ENCODE measurements at places on chromosomes 16 and 17. TPM values are rescaled to one million over a fixed set of nuclear protein-coding genes. Genes with fewer than 3 reads are reported as not detected.

The EVPL gene
- total RNA-seq: not detected

The MLKL gene
- total RNA-seq: not detected

The SDK2 gene
- total RNA-seq: 31.2 TPM

The MGAT5B gene
- total RNA-seq: 14.3 TPM

The WSB1 gene
- total RNA-seq: 231 TPM

The KRT222 gene
- not detected for total RNA-seq

The KRTAP17-1 gene
- not detected for total RNA-seq

The HMOX2 gene
- total RNA-seq: 38.1 TPM

- H3K36me3 ChIP-seq: no peaks in the 10 kb centered on the region
- H3K27ac ChIP-seq: no peak overlapping the region
- H3K27me3 ChIP-seq: no peaks in the 10 kb centered on the region
These were observed 17.1 kb downstream of the AKAP1 start for GRCh38 chr17:57102122-57102521.

DNA sequence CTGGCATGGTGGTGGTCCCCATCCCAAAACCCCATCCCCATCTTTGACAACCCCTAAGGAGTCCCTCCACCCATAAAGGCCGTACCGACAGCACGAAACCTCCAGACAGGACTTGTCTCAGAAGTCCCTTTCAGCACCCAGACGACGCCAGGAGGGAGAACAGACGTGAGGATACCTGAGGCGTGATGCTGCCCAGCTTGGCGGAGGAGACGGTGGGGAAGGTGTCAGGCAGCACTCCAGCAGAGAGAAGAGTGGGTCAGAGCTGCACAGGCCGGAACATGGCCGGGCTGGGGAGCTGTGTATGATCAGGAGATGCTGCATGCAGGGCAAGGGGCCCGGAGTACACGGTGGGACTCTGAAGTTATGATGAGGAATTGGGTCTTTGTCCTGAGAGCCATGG is 244.2 kb downstream of the GSG1L start:
- H3K27me3 ChIP-seq: peaks cover 9% of the 10 kb centered on the region
- no peak overlapping the region for H3K27ac ChIP-seq
- no peak for DNase-seq
- no peaks in the 10 kb centered on the region for H3K36me3 ChIP-seq
- peaks cover 11% of the 10 kb centered on the region for H3K4me1 ChIP-seq
- H3K4me3 ChIP-seq: no peak overlapping the region

DNA sequence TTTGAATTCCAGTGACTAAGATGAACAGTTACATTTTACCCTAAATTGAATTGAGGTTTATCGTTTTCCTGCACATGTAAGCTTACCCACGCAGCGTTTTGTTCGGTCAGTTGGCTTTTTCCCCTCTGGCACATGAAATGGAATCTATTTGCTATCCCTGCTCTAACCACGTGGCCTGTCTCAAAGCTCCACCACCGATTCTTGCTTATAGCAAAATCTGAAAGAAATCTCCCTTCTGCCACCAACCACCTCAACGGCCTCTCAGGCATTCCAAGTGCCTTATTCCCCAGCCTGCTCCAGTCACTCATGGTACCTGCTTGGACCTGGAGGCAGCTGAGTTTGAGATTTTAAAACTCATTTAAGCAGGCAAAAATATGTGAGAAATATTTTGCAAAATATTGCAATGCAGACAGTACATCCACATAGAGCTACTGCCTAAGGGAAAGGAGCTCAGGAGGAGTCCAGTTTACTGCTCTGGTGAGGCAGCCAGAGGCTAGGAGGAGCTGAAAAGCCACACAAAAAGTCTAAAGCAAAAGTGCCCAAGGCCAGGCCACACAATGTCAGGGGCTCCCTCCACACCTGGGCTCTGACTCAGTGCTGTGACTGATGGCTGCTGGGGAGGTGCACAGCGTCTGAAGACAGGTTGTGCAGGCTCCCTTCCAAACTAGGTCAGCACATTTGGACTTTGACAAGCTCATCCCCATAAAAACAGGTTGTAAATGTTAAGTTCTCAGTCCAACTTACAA is 26.4 kb downstream of the ARHGAP17 start:
- H3K36me3 ChIP-seq: peaks cover under 1% of the 10 kb centered on the region
- H3K4me3 ChIP-seq: no peak overlapping the region
- peak overlapping the region; percentile 14 for H3K27ac ChIP-seq
- no peaks in the 10 kb centered on the region for H3K27me3 ChIP-seq
- peaks cover 51% of the 10 kb centered on the region for H3K4me1 ChIP-seq
- DNase-seq: no peak

GRCh38 chr16:85480727-85481101 is 132.4 kb upstream of the GSE1 start:
- H3K36me3 ChIP-seq: no peaks in the 10 kb centered on the region
- H3K27ac ChIP-seq: no peak overlapping the region
- no peak overlapping the region for H3K4me3 ChIP-seq
- DNase-seq: no peak
- no peaks in the 10 kb centered on the region for H3K4me1 ChIP-seq

GRCh38 chr17:2011411-2012371 is 13.4 kb downstream of the RTN4RL1 start:
- H3K27me3 ChIP-seq: peaks cover 10% of the 10 kb centered on the region
- peak overlapping the region; percentile 67 for H3K27ac ChIP-seq
- no peaks in the 10 kb centered on the region for H3K36me3 ChIP-seq
- no peak overlapping the region for H3K4me3 ChIP-seq
- peaks cover 16% of the 10 kb centered on the region for H3K4me1 ChIP-seq
- DNase-seq: no peak

DNA sequence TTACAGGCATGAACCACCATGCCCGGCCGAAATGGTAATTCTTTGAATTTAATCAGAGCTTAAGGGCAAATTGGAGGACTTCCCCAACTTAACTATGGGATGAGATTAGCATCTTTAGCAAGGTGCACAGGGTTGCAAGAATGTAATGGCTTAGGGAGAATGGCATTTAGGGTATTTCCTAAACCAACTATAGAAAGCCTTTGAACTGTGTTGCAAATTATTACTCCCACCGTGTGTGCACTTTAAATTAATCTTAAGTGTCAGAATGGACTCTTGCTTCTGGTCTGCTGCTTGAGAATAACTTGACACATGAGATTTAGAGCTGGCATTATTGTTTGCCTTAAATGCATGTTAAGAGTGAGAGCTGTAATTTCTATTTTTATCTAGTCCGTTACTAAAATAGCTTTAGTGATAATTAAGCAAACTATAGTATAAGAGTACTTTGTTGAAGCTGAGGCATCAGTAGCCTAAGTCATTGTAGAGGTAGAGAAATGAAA is 59.8 kb downstream of the TUBD1 start:
- no peaks in the 10 kb centered on the region for H3K27me3 ChIP-seq
- peaks cover 35% of the 10 kb centered on the region for H3K4me1 ChIP-seq
- no peak for DNase-seq
- no peak overlapping the region for H3K27ac ChIP-seq

GRCh38 chr17:44529864-44530263 is 26.7 kb upstream of the GPATCH8 start:
- H3K4me1 ChIP-seq: peaks cover 10% of the 10 kb centered on the region
- H3K27me3 ChIP-seq: no peaks in the 10 kb centered on the region
- no peak overlapping the region for H3K4me3 ChIP-seq
- no peak overlapping the region for H3K27ac ChIP-seq

- DNase-seq: no peak
- peaks cover 54% of the 10 kb centered on the region for H3K4me1 ChIP-seq
- no peak overlapping the region for H3K27ac ChIP-seq
- H3K27me3 ChIP-seq: peaks cover 20% of the 10 kb centered on the region
- peak overlapping the region; percentile 49 for H3K4me3 ChIP-seq
These were observed 3.3 kb upstream of the LMF1 start for GRCh38 chr16:974001-974601.

- DNase-seq: no peak
- peaks cover 50% of the 10 kb centered on the region for H3K4me1 ChIP-seq
- no peaks in the 10 kb centered on the region for H3K36me3 ChIP-seq
- no peak overlapping the region for H3K4me3 ChIP-seq
- H3K27me3 ChIP-seq: no peaks in the 10 kb centered on the region
- peak overlapping the region; percentile 37 for H3K27ac ChIP-seq
These were observed 21.5 kb downstream of the MYO18A start for GRCh38 chr17:29158488-29159275.

DNA sequence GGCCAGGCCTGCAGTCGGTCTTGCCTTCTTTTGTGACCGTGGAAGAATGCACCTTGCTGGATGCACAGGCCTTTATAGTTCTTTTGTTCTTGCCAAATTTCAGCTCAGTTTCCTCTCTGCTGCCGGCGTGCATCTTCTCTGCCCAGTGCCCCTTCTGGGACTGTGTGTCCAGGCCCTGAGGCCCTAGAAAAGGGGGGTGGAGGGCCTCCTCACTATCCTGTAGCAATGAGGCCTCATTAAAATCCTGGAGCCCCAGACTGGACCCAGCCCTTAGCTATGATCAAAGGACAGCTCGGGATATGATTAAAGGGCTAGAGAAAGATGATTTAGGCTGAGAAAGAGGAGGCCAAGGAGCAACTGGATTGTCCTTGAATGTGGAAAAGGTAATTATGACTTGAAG is 229.8 kb downstream of the SEC14L1 start:
- peak overlapping the region; percentile 79 for H3K4me3 ChIP-seq
- peaks cover 2% of the 10 kb centered on the region for H3K36me3 ChIP-seq
- H3K27me3 ChIP-seq: peaks cover 4% of the 10 kb centered on the region

GRCh38 chr17:17433000-17433703 is 43.6 kb upstream of the MED9 start:
- no peak overlapping the region for H3K27ac ChIP-seq
- no peaks in the 10 kb centered on the region for H3K36me3 ChIP-seq

- no peaks in the 10 kb centered on the region for H3K36me3 ChIP-seq
- H3K27me3 ChIP-seq: peaks cover 9% of the 10 kb centered on the region
- DNase-seq: no peak
- H3K4me3 ChIP-seq: no peak overlapping the region
- H3K4me1 ChIP-seq: no peaks in the 10 kb centered on the region
- H3K27ac ChIP-seq: no peak overlapping the region
These were observed 57.5 kb downstream of the IRF8 start for GRCh38 chr16:85956426-85956825.

DNA sequence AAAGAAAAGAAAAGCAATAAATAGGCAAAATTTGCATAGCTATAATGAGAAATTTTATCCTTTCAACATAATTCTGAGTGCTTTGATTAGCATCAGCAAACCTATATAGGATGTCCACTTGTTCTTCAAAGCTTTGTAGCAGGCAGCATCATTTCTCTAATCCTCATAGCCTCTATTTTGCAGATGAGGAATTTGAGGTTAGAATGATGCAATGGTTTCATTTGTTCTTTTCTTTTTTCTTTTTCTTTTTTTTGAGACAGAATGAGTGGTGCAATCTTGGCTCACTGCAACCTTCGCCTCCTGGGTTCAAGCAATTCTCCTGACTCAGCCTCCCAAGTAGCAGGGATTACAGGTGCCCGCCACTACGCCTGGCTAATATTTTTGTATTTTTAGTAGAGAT is 594.4 kb downstream of the TOX3 start:
- peaks cover 16% of the 10 kb centered on the region for H3K4me1 ChIP-seq
- H3K36me3 ChIP-seq: no peaks in the 10 kb centered on the region
- no peak overlapping the region for H3K27ac ChIP-seq
- no peaks in the 10 kb centered on the region for H3K27me3 ChIP-seq
- no peak for DNase-seq
- no peak overlapping the region for H3K4me3 ChIP-seq

GRCh38 chr17:17681744-17682292 is 560 bp downstream of the RAI1 start:
- peaks cover 53% of the 10 kb centered on the region for H3K4me1 ChIP-seq
- peak; percentile 29 for DNase-seq
- H3K27me3 ChIP-seq: no peaks in the 10 kb centered on the region
- peak overlapping the region; percentile 88 for H3K27ac ChIP-seq
- H3K36me3 ChIP-seq: no peaks in the 10 kb centered on the region

DNA sequence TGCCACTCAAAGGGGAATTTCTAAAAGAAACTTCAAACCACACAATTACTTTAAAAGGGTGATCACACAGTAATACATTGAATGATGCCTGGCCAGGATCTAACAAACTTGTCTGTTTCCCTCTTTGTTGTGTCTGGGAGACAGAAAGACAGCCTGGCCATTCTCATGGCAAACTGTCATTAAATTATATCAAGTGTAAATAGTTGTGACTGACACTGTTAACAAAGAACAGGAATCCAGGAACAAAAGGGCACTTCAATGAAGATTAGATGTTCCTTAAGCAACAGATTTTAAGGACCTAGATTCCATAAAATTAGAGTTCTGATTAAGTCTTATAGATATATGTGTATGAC is 383.6 kb downstream of the KCNJ2 start:
- DNase-seq: no peak
- peaks cover 3% of the 10 kb centered on the region for H3K36me3 ChIP-seq

DNA sequence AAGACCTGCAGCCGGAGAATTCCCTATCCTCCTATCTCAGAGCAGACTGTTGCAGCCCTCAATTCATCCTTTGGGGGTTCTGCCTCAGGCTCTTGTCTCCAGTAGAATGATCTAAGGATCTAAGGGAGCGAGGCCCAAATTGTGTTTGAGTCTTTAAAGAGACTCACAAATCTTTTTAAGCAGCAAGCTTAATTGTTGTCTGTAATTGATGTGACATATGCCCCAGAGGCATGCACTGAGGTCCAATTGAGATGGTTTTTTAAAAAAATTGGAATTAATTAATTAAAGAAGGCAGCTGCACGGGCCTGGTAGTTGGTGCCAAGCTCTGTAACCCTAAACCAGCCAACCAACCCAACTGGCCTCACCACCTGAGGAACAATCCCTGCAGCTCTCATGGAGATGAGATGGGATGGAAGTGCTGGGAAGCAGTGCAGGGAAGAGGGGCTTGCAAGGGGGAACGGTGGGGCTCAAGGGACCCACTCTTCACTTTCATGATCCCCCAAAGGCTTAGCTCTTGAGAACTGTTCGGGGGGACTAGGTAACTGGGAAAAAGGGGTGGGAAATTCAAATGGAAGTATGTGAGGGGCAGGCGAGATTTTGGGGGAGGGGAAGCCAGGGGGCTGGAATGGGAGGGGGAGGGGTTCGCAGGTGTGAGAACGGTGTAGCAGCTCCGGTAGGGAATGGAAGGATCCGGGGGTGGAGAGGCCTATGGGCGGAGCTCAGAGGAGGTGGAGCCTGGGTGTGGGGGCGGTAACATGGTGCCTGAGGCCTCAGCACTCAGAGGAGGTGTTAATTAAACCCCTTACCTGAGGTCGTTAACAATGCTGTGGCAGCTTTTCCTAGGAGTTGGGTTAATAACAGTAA is 9.2 kb upstream of the ZNF652 start:
- no peak overlapping the region for H3K4me3 ChIP-seq
- no peaks in the 10 kb centered on the region for H3K36me3 ChIP-seq
- H3K27ac ChIP-seq: no peak overlapping the region
- H3K27me3 ChIP-seq: no peaks in the 10 kb centered on the region
- DNase-seq: no peak
